ENCODE measurements at places on chromosomes 4 and X. TPM values are rescaled to one million over a fixed set of nuclear protein-coding genes. Genes with fewer than 3 reads are reported as not detected.

DNA sequence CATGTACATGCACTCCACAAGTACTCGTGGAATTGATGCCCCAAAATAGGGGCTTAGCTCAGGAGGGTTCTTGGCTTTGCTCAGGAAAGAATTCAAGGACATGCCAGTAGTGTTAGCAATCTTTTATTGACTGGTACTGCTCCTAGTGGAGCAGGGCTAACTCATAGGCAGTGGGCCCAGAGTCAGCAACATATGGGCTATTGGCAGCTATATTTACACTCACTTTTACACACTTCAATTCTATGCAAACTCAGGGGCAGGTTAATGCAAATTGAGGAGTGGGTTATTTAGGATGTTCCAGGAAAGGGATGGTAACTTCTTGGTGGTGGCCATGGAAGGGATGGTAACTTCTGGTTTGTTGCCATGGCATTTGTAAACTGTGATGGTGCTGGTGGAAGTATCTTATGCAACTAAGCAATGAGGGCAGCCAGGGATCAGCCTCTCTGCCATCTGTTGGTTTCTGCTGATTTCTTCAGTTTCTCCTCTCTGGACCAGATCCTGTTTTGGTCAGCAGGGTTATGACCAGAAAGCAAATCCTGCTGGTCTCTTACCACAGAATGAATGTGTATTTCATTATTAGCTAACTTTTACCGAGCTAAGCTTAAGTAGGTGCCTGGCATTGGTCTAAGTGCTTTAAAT lies 69.2 kb upstream of the FAT1 start:
- H3K36me3 ChIP-seq: no peaks in the 10 kb centered on the region
- H3K4me1 ChIP-seq: no peaks in the 10 kb centered on the region
- no peak overlapping the region for H3K4me3 ChIP-seq
- H3K27ac ChIP-seq: no peak overlapping the region
- H3K27me3 ChIP-seq: no peaks in the 10 kb centered on the region

DNA sequence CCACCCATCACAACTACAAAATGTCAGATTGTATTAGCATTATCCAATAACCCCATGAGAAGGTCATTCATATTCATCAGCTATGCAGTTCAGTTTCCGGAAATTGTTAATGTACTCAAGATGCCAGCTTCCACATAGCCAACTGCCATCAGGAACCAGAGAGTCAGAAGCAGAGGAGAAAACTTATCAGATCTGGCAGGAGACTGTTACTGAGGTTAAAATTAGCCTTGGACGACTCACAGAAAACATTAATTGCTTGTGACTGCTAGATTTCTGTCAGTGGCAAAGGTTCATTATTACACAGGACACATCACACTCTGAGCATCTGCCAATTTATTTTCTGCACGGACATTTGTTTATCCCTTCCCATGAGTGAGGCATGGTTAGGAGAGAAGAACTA lies 352.8 kb downstream of the DHRSX start:
- H3K27me3 ChIP-seq: no peaks in the 10 kb centered on the region
- no peak overlapping the region for H3K4me3 ChIP-seq
- H3K36me3 ChIP-seq: no peaks in the 10 kb centered on the region
- no peak for DNase-seq
- H3K4me1 ChIP-seq: no peaks in the 10 kb centered on the region

DNA sequence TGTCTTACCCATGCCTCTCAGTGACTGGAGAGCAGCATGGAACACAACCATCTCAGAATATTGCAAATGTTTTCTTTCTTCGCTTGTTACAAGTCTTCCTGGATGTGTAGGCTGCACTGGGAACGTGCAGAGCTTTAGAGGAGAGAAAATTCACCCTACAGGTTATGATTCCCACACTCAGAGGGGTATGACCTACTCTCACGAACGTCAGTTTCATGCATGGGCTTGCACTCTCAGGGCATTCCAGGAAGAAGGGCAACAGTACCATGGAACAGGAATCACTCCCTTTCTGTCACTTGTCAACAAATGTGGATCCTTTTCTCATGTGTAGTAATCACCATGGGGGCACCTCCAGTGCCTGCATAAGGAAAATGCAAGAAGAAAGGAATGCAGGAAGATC lies 75.8 kb downstream of the NBDY start:
- no peaks in the 10 kb centered on the region for H3K27me3 ChIP-seq
- DNase-seq: no peak
- H3K36me3 ChIP-seq: no peaks in the 10 kb centered on the region
- no peak overlapping the region for H3K27ac ChIP-seq

GRCh38 chr4:116197317-116197809 lies 888.0 kb downstream of the TRAM1L1 start:
- no peak for DNase-seq
- H3K4me1 ChIP-seq: no peaks in the 10 kb centered on the region
- no peak overlapping the region for H3K4me3 ChIP-seq
- no peak overlapping the region for H3K27ac ChIP-seq
- H3K36me3 ChIP-seq: no peaks in the 10 kb centered on the region

Gene CWH43
- polyA plus RNA-seq: not detected

Gene MTNR1A
- polyA plus RNA-seq: not detected

- H3K4me3 ChIP-seq: no peak overlapping the region
- H3K4me1 ChIP-seq: no peaks in the 10 kb centered on the region
- no peaks in the 10 kb centered on the region for H3K27me3 ChIP-seq
- H3K36me3 ChIP-seq: no peaks in the 10 kb centered on the region
- no peak overlapping the region for H3K27ac ChIP-seq
- no peak for DNase-seq
Observed at GRCh38 chrX:20330545-20330944, 63.8 kb upstream of the RPS6KA3 start.

DNA sequence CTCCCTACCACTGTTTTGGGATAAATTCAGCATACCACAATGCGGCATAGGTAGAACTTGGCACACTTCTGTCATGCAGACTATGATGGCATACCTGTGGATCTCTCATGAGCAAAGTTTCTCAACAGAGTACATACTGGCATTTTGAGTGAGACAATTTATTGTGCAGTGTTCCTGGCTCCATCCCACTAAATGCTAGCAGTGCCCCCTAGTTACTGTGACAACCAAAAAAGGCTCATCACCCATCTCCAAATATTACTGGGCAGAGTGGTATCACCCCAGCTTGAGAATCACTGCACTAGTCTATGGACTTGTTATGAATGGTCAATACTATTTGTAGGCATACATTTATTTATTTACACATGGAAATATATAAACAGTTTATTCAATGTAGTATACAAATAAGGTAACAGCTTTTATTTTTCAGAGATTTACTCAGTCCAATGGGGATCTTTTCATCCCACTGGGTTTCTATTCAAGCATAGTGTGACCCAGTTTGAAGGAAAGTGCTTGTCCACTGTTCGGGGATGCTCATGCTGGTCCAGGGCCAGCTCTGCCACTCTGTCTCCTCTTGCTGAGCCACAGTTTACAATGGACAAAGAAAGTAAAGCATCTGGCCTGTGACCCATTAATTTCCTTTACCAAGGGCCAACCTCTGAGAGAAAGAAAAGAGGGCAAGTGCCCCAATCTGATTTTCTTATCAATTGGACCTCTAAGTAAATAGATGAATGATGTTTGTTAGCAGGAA lies 81.0 kb upstream of the IL2 start:
- no peaks in the 10 kb centered on the region for H3K27me3 ChIP-seq
- no peak overlapping the region for H3K27ac ChIP-seq
- no peak for DNase-seq
- peaks cover 56% of the 10 kb centered on the region for H3K4me1 ChIP-seq
- H3K36me3 ChIP-seq: no peaks in the 10 kb centered on the region

GRCh38 chrX:94524867-94525266 lies 850.9 kb downstream of the FAM133A start:
- no peaks in the 10 kb centered on the region for H3K36me3 ChIP-seq
- H3K4me1 ChIP-seq: no peaks in the 10 kb centered on the region
- no peak for DNase-seq

Gene EIF1AX
- polyA plus RNA-seq: 84.9 TPM

- H3K36me3 ChIP-seq: no peaks in the 10 kb centered on the region
- no peaks in the 10 kb centered on the region for H3K27me3 ChIP-seq
- H3K4me1 ChIP-seq: no peaks in the 10 kb centered on the region
- no peak for DNase-seq
- H3K4me3 ChIP-seq: no peak overlapping the region
Observed at GRCh38 chr4:23036503-23036902, 343.8 kb downstream of the GBA3 start.

DNA sequence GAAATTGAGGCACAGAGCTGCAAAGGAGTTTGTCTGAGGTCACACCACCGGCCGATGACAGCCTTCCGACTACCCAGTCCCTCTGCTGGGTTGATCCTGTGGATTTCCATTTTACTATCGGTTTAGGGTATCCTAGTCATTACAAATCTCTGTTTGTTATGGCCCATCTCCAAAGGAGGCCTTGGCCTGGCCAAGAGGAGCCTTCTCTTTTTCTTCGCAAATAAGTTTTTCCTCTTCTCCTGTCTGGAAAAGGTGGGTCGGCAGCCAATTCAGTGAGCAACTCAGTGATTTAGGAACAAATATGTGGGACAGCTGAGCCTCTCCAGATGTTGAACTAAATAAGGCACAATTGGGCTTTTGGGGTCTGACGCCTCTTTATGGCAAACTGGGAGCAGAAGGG lies 169.2 kb upstream of the RBPJ start:
- DNase-seq: no peak
- H3K27ac ChIP-seq: no peak overlapping the region
- no peaks in the 10 kb centered on the region for H3K4me1 ChIP-seq
- no peak overlapping the region for H3K4me3 ChIP-seq
- H3K27me3 ChIP-seq: no peaks in the 10 kb centered on the region

DNA sequence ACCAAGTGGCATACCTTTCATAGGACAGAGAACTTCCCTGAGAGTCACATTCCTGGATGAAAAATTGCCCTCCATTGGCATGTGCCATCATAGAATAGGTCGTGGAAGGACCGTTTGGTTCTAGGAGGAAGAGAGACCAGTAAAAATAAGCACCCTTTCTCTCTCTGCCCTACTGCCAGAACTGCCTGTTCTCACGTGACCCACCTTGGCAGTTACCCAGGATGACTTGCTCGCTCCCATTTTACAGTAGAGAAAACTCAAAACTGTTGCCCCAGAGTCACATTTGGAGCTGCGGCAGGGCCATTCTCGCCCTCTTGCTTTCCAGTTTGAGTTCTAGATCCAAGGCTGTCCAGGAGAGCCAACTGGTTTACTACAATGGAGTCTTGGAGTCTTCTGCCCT lies 1.1 kb upstream of the NLGN3 start:
- no peak for DNase-seq
- H3K27ac ChIP-seq: no peak overlapping the region
- H3K4me1 ChIP-seq: peaks cover 11% of the 10 kb centered on the region
- peaks cover 8% of the 10 kb centered on the region for H3K36me3 ChIP-seq
- H3K27me3 ChIP-seq: no peaks in the 10 kb centered on the region

Data from CD4-positive, alpha-beta memory T cell (primary cell).